Stromal cell of bone marrow (primary cell): ENCODE measurements at places on chromosomes 3 and 15.
A peak's percentile ranks its signal among the peaks of the same experiment; 100 is the strongest.

DNA sequence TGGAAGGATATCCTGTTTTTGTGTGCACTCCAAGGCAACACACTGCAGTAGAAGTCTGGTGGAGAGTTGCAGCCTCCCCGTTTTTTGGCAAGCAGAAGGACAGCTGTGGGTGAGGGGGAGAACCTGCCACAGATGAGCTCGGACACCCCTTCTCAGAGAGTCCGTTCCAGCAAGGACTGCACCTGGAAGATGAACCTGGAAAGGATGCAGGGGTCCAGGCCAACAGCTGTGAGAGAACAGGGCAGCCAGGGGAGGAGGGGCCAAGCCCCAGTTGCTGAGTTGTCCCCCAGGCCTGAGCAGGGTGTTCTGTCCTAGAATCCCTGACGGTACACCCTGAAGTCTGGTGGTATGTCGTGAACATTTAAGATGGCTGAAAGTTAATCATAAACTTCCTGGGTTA lies 30.2 kb downstream of the ZXDC start:
- DNase-seq = no peak

DNA sequence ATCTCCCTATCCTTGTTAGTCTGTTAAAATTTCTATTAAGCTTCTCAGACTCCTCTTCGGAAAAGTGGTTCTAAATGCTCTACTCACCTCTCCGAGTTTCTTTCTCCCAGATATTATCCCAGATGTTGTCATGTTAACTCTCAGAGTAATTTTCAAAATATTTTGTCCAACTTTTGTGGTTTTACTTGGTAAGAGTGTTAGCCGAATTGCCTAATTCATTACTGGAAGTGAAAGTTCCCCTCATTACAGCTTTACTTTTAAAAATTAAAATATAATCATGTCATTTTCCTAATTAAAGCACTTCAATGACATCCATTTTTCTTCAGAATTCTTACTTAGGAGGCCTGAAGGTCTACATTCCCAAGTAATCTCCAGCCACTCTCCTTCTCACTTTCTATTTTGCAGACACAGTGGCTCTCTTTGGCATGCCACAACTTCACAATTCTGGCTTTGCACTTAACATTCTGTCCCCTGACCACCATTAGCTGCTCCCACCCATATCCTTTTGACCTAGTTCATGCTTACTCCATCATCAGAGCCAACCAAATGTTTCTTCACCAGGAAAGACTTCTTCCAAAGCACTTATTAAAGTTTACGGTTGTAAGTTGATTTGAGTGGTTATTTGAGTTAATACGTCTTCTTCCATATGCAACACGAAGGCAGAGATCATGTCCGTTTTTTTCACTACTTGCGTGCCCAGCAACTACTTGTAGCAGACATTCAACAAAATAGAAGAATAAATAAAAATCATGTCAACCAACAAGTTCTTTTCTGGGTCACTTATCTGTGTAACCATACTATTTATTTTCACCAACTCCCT lies 10.2 kb upstream of the TIPARP start:
- DNase-seq = no peak

- no peak for DNase-seq
Measured at GRCh38 chr15:89946681-89947299, 34.0 kb upstream of the ARPIN start.

DNA sequence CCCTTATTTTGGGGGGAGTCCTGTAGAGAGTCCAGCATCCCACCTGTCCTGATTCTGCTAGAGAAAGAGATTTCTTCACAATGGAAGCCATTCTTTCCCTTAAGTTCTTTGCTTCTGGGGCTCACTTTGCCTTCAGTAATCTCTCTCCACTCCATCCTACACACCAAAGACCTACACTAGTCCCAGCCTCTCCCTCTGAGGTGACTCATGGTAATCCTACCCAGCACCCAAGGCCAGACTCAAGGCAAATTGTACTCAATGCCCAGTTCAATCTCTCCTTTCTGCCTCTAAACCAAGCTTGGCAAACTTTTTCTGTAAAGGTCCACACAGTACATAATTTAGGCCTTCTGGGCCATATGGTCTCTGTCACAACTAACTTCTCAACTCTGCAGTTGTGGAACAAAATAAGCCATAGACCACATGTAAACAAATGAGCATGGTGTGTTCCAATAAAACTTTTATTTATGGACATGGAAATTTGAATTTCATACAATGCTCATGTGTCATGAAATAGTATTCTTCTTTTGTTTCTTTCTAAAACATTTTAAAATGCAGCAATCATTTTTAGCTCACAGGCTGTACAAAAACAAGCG lies 72.5 kb downstream of the MRPL46 start:
- DNase-seq = peak; percentile 35

- DNase-seq = no peak
Measured at GRCh38 chr3:68996356-68996995, 17.0 kb downstream of the EOGT start.

GRCh38 chr15:78641102-78641748 lies at the start of gene CHRNB4:
Gene CHRNB4, minus strand, starts transcription at chr15:78641210. Its CDS starts 77 bp downstream, at chr15:78641133.
- no peak for DNase-seq

DNA sequence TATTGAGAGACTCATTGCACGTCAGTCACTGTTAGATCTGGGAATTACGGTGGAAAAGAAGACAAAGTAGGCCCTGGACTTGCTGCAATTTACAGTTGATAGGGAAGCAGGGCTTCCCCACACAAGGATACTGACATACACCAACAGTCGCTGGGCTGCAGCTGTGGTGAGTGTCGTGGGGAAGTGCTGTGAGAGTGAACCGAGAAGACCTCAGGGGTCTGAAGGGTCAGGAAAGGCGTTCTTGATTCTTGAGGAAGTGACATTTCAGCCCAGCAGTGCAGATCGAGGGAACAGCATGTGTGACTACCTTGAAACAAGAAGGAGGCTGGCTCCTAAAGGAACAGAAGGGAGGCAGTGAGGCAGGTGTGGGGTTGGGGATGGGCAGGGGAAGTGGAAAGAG lies 22.5 kb downstream of the MYZAP start:
- DNase-seq = no peak

DNA sequence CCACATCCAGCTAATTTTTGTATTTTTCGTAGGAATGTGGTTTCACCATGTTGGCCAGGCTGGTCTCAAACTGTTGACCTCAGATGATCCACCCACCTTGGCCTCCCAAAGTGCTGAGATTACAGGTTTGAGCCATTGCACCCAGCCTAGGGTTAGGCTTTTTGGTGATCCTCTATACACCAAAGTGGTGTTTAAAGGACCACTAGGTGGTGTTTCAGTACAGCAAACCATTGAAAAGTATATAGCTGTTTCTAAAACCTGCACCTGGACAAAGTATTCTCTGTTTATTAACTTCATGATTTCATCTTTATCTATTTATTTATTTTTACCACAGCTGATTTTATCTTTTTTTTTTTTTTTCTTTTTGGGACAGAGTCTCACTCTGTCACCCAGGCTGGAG lies 68.4 kb downstream of the MINDY2 start:
- no peak for DNase-seq

GRCh38 chr3:16886303-16886683 lies 1.5 kb downstream of the PLCL2 start:
- DNase-seq = no peak

- no peak for DNase-seq
Measured at GRCh38 chr3:35779611-35780010, 140.3 kb downstream of the ARPP21 start.

GRCh38 chr15:53555226-53555625 lies 204.2 kb downstream of the WDR72 start:
- DNase-seq = no peak

GRCh38 chr15:67501836-67502461 lies 19.0 kb upstream of the C15orf61 start:
- no peak for DNase-seq

- DNase-seq = no peak
Measured at GRCh38 chr3:12454076-12454815, 30.0 kb upstream of the TSEN2 start.

- peak; percentile 73 for DNase-seq
Measured at GRCh38 chr15:39404767-39405181, 176.1 kb upstream of the THBS1 start.

DNA sequence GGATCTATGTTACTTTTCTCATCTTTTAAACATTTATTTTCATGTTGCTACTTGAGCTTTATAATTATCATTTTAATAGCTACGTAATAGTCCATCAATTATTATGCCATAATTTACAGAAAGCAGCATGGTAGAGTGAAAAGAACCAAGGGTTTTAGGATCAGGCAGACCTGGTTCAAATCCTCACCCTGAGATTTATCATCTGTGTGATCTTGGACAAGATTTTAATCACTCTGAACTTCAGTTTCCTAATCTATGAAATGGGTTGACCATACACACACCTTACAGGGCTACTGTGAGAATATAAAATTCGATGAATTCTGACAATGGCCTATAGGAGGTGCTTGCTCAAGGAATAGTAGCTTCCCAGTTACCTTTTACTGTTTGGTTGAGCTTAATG lies 27.1 kb downstream of the BOC start:
- DNase-seq = no peak

GRCh38 chr3:134617608-134618477 lies 33.0 kb downstream of the KY start:
- no peak for DNase-seq

GRCh38 chr3:50487181-50487580 lies 16.3 kb downstream of the CACNA2D2 start:
- no peak for DNase-seq

- no peak for DNase-seq
Measured at GRCh38 chr15:98671060-98672008, 23.0 kb downstream of the IGF1R start.

GRCh38 chr15:94760348-94760747 lies 529.0 kb downstream of the MCTP2 start:
- no peak for DNase-seq

- DNase-seq = no peak
Measured at GRCh38 chr3:28612232-28612631, 263.6 kb upstream of the AZI2 start.

DNA sequence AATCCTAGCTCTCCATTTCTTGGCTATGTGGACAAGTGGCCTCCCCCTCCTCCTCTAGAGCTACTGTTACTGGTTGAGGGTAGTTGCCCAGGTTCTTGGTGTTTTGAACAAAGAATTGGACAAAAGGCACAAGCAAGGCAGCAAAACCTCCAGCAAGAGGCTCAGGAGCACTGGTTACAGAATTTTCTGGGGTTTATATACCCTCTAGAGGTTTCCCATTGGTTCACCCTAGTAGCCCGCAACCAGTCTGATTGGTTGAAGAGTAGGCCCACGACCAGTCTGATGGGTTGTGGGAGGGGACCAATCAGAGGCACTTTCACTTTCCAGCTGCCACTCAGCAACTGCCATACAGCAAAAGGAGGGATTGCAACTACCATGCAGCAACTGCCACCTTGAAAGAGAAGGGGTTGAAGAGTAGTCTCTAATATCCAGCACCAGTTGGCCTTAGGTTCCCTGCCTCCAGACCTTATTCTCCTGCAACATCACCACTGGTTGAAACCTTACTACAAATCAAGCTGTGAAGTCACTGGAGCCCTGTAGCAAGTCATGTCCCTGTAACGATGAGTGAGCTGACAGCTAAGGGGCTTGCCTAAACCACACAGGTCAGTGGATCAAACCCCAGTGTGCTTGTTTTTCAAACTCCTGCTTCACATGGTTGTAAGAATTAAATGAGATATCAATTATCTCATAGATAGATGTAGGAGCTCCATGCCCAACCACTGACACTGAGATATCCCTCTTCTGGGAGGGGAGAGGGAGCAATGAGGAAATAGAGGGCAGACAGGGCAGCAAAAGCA lies 2.9 kb upstream of the C15orf39 start:
- DNase-seq = no peak

DNA sequence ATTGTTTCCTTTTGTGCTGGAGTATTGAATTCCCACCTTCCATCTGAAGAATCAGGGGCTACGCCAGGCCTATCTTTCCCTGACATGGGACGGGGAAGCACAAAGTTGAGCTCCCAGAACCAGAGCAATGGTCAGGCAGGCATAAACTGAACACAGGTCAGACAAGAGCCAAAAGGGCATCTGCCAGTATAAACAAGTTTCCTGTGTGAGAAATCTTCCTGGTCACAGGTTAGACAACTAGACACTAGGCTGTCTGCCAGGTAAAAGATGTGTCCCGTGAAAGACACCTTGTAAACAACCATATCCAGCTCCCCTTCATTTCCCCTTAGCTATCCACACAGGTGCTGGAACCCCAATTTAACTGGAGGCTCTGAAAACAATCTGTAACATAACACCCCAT lies 44.0 kb upstream of the CD96 start:
- DNase-seq = no peak

DNA sequence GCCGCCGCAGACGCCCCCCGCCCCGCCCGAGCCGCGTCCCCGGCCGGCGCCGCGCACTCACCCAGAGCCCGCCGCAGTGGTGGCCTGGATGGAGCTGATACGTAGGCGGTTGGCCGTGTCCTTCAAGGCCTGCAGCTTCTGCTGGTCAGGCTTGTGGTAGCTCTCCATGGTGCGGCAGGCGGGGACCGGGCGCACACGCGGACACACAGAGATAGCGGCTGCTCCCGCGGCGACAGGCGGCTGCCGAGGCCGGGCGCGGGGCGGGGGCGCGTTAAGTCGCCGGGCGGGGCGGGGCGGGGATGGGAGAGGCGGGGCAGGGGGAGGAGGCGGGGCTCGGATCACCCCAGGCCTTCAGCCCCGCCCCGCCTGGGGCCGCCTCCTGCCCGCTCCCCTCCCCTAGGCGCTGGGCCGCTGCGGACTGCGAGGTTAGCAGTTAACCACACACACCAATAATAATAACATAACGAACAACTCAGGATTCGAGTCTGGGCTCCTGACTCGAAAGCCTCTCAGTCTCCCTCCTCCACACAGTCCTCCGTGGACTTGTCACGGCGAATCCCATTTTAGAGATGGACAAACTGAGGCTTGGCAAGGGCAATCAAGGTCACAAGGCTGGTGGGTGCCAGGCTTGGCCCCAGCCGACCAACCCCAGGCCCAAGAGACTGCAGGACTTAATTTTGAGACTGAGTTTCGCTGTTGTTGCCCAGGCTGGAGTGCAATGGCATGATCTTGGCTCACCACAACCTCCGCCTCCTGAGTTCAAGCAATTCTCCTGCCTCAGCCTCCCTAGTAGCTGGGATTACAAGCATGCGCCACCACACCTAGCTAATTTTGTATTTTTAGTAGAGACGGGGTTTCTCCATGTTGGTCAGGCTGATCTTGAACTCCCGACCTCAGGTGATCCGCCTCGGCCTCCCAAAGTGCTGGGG lies at the start of gene TKT:
TKT (minus strand) TSS at position 248 of the 929 bp plus-strand sequence; CDS start at position 168, 80 bp downstream.
- DNase-seq = peak; percentile 76

DNA sequence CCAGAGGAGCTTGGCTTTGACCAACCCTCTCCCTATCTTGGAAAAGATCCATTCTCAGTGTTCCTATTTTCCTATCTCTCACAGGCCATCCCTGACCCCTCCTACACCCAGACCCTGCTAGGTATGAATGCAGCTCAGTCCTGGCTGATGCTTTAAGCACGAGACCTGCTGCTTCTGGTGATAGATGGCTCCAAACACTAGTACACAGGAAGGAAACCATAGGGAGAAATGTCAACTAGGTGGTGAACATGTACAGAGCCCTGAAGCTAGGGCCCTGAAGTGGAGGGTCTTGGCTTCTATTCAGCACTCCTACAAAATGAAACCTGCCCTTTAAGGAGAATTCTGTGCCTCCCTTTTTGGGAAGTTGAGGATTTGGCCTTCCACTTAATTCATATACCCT lies 47.4 kb upstream of the MANF start:
- DNase-seq = no peak
